HT-29 (cell line): ENCODE measurements at places on chromosomes 1 and 21. TPM values are rescaled to one million over a fixed set of nuclear protein-coding genes. Genes with fewer than 3 reads are reported as not detected.

Gene PTGER3
- total RNA-seq = not detected in 2 replicates

Gene GCSAML
- not detected in 2 replicates for total RNA-seq

Gene P3R3URF
- not detected in 2 replicates for total RNA-seq

Gene WNT9A
- total RNA-seq = not detected in 2 replicates

- no peak for DNase-seq
Measured at GRCh38 chr1:169204157-169204556, 97.7 kb downstream of the ATP1B1 start.

- DNase-seq = no peak
Measured at GRCh38 chr1:154835531-154836324, 34.4 kb downstream of the KCNN3 start.
